NCI-H1436 treated with DMSO at 0.1 percent for 48 hours (cell line): ENCODE measurements at places on chromosomes 16 and 17.

- no peak for DNase-seq
These were observed 48.4 kb downstream of the AKAP1 start for GRCh38 chr17:57133486-57133885.

DNA sequence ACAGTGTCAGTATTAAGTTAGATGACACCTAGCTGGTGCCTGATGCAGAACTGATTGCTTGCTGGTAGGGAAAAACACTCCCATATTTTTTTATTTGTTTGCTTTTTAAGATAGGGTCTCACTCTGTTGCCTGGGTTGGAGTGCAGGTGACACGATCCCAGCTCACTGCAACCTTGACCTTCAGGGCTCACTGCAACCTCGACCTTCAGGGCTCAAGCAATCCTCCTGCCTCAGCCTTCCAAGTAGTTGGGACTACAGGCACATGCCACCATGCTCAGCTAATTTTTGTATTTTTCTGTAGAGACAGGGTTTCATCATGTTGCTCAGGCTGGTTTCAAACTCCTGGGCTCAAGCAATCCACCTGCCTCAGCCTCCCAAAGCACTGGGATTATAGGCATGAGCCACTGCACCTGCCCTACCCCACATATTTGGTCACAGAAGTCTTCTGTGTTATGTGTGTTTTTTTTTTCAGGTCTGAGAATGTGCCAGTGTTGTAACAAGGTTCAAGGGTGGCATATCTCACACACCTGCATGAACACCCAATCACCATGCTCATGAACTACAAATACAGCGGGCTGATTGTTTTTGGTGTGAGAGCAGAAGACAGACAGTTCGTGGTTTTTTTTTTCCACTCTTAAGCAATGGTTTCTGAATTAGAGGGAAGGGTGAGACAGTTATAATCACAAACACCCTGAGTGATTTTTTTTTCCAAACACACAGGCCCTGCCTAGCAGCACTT lies 22.8 kb downstream of the SPAG9 start:
- DNase-seq, result no peak

DNA sequence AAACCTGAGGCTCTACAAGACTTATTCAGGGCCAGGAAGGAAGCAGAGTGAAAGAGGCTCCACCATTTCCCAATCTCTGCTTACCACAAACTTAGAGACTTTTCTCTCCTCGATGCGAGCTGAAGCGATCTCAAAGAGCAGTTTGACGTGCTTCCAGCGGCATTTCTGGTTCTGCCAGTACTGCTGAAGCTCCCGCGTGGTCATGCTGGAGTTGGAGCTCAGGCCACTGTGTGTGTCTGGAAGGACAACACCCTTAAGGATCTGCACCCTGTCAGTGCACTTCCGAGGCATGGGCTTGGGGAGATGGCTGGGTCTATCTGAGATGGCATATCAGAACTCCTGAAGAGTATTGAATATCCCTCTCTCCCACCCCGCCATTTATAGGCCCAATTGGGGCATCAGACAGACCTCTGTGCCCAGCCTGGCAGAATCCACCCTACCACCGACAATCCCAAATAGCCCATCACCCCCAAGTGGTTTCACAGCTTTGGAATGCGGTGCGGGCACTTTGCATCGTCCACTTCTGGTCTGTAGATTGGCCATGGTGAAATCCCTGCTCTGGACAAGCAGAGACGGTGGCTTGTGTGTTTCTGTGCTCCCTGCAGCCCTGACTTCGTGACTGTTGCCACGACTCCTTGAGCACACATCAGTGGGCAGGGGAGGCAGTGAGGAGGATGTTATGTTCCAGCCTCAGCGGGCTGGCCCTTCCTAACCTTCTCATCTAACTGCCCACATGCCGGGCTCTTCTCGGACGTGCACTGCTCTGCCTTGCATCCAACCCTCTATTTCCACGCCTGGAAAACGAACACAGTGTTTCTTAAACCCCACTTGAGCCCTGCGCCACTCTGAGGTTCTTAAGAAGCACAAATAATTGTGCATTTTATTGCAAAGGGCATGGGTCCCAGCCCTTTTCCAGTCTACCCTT lies 5.2 kb downstream of the SNX20 start:
- no peak for DNase-seq

- no peak for DNase-seq
These were observed 13.6 kb downstream of the UBFD1 start for GRCh38 chr16:23570992-23571632.

GRCh38 chr17:78300962-78301820 lies 58.7 kb downstream of the SOCS3 start:
- DNase-seq, result no peak

DNA sequence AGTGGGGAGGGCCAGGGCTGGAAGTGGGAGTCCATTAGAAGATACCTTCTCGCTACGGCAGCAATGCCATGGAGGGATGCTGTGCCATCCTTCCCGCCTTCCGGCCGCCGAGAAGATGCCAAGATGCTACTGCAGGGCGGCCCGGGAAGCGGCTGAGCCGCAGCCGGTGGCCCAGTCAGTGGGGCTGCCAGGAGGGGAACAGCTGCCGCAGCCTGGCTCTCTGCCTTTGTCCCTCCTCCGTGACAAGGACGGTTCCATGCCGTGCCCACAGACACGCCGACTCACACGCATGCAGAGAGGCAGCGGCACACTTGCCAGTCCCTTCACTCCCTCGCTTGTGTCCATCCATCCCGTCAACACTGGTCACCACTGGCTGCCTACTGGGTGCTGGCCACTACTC lies 20.2 kb upstream of the NCBP3 start:
- no peak for DNase-seq

DNA sequence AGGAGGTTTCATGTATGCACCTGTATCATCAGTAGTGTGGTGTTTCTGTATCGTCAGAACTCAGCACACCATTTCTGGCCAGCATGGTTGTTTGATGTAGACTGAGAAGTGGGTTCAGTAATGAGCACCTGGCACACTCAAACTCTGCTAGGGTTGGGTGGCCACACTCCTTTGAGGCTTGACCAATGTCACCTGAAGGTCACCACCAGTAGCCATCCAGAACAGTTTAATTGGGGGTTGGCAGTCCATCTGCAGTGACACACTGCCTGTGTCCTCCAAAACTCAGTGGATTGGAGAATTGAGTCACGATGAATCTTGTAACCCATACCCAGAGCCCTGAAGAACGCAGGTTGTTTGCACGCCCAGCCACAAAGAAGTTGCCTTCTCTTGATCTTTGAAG lies 86.8 kb upstream of the HSBP1 start:
- DNase-seq, result no peak

DNA sequence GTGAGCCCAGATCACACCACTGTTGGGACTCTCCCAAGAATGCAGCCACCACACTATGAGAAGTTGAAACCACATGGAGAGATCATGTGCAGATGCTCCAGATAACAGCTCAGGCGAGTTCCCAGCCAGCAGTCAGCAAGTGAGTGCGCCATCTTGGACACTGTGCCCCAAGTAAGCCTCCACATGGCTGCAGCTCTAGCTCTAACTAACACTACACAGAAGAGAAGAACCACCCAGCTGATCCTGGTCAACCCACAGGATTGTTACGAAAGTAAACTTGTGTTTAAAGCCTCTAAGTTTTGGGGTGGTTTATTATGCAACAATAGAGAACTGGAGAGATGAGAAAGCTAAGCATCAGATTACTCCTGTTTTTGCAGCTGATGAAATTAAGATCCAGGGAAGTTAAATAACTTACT lies 25.8 kb downstream of the SLC38A7 start:
- DNase-seq, result no peak

GRCh38 chr16:1900452-1900774 lies 17.8 kb downstream of the HS3ST6 start:
- no peak for DNase-seq
